ENCODE measurements at places on chromosomes 6 and 20.

DNA sequence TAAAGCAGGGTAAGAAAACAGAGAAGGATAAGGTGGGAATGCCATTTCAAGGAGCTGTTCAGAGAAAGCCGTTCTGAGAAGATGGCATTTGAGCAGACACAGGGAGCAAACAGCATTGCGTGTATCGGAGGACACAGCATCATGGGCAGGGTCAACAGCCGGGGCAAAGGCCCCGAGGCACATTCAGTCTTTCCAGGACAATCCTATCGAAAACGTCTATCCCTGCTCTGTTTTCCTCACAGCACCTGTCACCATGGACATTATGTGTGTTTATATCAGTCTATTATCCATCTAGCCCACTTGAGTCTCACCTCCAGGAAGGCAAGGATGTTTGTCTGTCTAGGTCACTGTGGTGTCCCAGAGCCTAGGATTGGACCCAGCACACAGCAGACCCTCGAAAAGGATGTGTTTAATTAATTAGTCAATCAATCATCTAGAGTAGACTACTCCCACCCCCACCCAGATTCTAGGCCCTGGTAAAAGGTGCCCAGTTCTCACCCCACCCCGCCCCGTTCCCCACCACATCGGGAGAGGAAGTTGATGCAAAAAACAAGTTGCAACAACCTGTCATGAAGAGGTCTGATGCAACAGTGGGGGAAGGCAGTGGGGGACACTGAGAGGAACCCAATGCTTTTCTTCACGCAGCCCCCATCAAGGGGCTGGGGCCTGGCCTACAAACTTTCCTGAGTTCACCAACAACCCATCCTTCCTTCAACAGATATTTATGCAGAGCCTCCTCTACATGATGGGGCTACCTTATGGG is 66.6 kb downstream of the PREX1 start:
- DNase-seq = no peak

GRCh38 chr6:41161380-41161779 is 1.5 kb downstream of the TREM2 start:
- DNase-seq = no peak

GRCh38 chr6:79420054-79420453 is 117.2 kb downstream of the LCA5 start:
- peak; percentile 48 for DNase-seq

- DNase-seq = no peak
These were observed 47.1 kb downstream of the FHL5 start for GRCh38 chr6:96610019-96610418.

DNA sequence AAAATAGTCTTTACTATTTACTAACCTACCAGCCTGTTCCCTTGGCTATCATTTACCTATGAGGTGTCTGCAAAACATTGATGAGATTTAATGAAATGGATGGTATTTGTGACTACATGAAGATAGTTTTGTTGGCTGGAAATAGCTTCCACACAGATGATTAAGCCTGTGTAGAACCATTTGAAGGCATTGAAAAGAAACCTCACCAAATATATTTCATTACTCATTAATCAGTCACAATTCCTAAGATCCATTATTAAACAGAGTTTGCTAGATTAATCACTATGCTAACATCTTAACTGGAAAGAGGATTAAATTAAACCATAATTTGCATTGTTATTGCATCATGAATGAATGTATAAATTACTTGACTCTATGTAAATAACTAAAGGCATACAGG is 560.3 kb downstream of the BMP2 start:
- DNase-seq = no peak

DNA sequence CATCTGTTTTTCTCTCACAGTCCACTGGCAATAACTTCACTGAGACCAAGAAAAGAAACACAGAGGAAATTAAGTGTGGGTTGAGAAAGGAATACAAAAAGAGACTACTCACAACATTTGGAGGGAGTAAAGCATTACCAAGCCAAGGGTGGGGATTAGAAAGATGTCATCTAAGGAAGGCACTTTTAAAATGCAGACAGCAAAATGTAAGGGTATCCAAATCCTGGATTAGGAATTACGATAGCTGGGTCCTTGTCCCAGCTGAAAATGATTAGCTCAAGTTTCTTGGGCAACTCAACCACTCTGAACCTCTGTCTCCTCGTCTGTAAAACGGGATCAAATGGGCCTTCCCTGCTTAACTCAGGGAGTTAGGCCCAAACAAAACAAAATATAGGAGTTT is 2.2 kb downstream of the LEMD2 start:
- no peak for DNase-seq

DNA sequence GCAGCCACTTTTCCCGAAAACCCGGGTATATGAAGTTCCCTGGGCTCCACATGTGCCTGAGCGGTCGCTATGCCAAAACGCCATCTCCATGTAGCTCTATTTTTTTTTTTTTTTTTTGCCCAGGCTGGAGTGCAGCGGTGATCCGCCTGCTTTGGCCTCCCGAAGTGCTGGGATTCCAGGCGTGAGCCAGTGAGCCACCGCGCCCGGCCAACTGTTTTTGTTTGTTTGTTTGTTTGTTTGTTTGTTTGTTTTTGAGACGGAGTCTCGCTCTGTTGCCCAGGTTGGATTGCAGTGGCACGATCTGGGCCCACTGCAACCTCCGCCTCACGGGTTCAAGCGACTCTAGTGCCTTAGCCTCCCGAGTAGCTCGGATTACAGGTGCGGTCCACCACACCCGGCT is 237.5 kb upstream of the IRAK1BP1 start:
- no peak for DNase-seq

DNA sequence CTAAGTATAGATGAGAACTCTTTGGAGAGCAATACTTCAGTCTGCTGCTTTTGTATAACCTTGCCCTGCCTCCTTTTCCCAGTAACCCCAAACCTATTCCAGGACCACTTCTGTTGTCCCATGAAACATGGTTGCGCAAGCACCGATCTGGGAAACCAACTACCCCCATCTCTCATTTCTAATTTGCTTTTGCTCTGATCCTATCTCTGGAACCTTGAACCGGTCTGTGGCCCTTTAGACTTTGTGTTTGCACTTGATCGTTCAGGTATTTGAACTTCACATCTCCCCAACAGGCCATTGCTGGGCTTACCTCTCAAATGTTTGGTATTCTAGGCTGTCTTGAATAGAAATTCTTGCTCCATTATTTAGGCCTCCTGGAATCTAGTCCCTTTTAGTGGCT is 25.0 kb downstream of the L3MBTL3 start:
- DNase-seq = no peak
